ENCODE measurements at places on chromosomes 11 and 22.

DNA sequence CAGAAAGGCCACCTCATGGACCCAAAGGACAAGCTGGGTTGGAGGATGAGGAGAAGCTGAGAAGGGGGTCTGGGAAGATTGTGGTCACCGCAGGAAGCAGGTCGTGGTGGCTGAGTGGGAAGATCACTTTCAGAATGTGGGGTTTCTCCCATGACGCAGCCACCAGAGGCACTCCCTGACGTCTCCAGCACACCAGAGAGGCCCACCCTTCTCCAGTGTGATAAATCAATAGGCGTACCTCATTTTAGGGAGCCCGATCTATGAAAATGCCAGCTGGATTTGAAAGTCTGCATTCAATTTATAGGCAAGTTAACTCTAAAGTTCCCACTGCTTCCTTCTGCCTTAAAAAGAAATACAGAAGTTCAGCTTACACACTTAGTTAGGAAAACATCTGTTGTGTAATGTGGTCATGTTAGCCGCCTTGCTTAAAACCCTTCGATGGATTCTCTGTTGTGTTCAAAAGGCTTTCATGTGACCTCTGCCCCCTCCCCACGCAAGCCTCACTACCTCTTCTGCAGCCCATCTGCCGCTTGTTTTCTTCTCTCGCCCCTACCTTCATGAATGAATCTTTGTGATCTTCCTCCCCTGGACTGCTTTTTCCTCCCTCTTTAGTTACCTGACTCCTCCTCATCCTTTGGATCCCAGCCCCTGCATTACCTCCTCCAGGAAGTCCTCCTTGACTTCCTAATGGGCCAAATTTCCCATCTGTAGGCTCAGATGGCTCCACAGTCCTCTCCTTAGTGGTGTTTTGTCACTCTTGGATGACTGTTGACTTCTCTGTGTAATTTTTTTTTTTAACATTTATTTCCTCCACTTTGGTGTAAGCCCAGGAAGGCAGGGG lies 10.7 kb downstream of the TSPAN18 start:
- no peak for DNase-seq

- no peak for DNase-seq
These were observed 855.9 kb downstream of the TBC1D22A start for GRCh38 chr22:47618180-47619010.

DNA sequence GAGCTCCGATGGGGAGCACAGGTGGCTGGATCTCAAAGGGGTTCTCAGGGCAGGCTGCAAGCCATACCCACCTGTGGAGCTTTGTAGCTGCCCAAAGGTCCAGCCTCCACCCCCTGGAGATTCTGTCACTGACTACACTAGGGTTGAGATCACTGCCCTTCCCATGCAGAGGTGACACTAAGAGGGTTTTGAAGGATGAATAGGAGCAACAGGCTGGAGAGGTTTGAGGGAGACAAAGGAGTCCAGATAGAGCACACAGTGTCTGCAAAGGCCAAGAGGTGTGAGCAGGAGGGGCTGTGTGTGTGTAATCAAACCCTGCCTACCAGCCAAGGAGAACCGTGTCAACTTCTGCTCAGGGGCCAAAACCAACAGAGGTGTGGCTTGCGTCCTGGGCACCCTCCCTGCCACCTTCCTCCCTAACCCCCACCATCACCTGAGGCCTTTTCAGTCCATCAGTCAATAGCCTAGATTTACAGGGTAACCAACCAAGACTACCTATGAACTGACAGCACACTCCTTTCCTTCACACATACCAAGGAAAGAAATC lies 43.0 kb upstream of the WNT11 start:
- no peak for DNase-seq

DNA sequence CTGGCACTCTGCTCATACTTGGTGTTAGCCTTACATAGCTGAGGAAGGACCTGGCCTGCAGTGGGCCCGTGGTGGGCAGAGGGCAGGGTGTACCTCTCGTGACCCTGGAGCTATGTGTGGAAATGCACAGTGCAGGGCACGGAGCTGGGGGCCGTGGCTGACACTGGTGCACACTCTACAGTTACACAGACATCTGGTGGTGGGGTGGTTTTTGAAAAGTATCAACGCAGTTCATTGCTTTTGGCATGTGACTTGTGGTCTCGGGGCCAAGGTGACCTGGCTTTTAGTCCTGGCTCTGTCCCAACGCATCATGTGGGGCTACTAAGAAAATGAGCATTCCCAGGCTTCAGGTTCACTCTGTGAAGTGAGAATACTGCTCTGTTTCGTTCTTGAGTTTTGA lies 553.6 kb downstream of the NTM start:
- no peak for DNase-seq

- DNase-seq, result no peak
These were observed 12.8 kb upstream of the APOBEC3A start for GRCh38 chr22:38944653-38945052.

- no peak for DNase-seq
These were observed 4.9 kb downstream of the LMO1 start for GRCh38 chr11:8258784-8259183.

DNA sequence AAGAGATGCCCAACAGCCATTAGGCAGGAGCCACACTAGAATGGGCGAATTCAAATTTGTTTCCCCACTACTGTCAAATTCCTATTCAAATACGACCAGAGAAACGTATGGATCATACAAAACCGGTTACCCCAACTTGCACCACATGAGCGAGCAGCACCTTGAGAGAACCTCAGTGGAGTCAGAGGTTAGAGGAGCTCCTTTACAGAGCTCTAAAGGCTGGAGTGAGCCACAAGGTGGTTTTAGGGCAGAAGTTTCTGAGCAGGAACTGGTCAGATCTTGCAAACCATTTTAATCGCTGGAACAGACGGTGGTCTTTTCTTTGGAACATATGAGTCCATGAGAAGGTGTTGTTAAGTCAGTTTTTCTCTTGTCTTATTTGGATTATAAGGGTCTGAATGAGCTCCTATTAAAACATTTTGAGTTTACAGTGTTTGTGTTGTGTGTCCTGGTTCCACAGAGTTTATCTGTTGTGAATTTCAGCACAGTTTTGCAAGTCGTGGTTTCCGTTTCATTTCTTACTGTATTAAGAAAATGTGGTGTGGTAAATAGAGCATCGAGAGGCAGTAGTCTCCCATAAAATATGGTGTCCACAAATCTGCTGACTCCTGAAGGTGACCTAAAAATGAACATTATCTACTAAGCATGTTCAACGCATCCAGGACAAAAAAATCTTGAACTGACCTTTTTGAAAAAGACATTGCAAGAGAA lies 471.7 kb downstream of the NTM start:
- no peak for DNase-seq

- no peak for DNase-seq
These were observed 66.6 kb upstream of the PRODH start for GRCh38 chr22:19002684-19003038.

- no peak for DNase-seq
These were observed 18.8 kb downstream of the SNX19 start for GRCh38 chr11:130897262-130898182.

DNA sequence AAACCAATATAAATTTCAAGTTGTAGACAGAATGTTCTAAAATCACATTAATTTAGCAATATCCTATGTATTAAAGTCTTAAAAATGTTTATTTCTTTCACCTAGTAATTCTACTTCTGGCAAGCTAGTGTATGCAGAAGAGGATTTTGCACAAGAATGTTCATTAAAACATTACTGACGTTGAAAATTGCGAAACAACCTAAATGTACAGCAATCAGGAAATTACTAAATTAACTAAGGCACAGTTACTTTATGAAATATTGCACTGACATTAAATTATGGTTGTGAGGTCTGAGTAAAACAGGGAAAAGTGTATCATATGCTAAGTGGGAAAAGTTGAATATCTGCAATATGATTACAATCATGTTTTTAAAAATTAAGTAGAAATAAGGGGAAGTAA lies 4.1 kb downstream of the SLC36A4 start:
- DNase-seq, result no peak

DNA sequence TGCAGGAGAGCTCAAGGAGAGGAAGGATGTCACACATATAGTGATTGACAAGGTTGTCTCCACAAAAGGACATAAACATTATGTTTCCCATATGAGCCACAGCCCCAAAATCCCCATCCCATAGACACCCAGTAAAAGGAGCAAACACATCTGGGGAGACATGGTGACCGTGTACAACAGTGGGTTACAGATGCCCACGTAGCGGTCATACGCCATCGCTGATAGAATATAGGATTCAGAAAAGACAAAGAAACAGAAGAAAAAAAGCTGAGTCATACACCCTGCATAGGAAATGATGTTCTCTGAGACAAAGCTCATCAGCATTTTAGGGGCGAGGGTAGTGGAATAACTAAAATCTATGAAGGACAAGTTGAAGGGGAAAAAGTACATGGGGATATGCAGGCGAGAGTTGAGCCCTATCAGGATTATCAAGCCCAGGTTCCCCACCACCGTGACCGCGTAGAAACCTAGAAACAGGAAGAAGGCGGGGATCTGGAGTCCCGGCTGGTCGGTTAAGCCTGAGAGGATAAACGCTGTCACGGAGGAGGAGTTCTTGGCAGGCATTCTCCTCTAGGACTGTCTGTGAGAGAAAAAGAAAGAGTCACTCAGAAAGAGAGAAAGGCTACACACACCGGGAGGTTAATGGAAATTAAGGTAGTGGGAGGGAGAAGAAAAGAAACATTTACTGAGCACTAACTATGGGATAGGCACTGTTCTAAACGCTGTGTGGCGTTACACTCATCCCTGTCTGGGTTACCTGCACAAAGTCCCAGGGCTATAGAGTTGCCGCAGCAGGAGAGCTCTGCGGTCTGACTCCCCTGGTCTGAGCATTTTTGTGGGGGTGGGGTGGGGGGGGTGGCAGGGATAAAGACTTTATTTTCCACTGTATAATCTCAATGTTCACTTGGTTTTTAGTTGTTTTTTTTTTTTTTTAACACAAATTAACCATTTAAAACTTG lies 36.1 kb upstream of the OR8B8 start:
- DNase-seq, result no peak

DNA sequence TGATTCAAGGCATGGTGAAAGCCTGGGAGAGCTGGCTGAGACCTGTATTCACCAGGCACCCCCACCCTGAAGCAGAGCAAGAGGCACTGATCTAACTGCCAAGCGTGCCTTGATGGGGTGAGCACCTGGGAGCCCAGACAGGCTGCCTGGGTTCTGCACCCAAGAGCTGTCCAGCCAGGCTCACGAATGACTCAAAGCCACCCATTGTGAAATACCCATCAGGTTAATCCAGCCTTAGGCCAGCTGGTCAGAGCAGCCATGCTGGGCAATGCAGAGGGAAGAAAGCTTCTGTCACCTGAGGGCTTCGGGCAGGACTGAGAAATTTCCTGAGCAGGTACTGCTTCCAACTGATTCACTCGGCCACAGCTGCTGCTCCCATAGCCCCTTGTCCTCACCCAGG lies 22.1 kb downstream of the THOC5 start:
- DNase-seq, result no peak

DNA sequence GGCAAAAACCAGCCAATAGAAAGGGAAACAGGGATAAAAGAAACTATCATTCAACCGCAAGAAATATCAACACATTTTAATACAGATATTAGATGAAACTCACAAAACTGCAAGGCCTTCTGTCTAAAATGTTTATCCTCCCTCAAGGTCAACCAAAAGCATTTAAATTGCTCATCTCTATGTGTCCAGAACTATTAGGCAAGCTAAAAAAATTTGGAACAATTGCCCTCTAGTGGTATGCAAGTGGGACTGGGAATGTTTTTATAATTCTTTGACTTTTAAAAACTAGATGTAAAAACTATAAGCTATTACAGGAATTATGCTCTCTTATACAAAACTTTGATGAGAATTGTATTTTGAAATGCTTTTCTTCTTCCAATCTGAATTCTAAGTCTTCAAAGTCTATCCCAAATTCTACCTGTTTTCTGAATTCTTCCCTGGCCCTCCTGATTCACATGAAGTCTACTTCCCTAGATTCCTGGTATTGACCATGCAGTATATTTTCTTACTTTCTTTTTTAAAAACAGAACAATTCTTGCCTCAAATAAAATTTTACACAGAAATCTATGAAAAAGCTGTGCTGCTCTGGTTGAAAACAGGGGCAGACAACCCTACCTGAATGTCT lies 4.9 kb downstream of the CWC15 start:
- no peak for DNase-seq

DNA sequence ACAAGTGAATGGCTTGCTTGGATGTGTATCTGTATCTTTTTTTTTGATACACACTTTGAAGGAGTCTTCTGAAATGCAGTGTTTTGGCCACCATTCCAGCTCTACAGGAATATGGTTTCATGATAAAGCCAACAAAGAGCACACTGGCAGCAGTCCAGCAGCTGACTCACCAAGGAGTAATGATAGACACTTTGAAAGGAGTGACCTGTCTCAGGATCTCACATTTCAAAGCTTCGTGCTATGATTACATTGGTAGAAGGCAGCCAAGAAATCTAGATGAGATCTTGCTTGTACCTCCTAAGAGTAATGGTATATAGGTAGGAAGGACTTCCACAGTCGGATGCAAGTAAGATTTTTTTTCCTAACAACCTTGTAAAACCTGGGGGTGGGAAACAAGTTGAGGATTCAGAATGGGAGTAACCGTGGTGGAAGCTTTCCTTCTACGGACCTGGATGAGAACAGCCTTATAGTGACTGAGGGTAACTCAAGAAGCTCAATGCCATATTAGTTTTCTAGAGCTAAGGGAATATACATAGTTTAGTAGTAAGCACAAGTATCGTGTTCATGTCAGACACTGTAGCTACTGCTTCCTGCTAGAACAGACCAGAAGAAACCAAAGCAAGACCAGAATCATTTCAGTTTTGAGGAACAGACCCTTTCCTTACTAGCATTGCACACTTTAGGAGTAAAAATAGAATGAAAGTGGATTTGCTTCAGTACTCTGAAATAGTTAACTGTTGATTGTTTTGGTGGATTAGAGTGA lies 25.0 kb downstream of the MTMR3 start:
- DNase-seq, result no peak

DNA sequence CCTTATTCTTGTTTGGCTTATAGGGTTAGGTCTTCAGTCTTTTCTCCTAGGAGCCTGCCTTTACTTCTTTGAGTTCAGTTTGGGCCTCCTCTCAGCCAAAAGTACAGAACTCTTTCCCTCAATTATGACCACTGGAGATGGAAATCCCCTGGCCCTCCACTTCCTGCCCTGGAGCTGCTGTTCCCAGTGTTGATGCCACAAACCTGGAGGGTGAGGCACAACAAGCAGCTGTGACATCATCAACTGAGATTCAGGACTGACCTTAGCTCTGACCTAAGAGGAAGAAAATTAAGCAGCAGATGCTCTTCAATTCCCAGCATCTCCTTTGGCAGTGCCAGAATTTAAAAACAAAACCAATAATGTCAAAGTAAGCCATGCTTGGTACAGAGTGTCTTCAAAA lies 3.0 kb downstream of the ABTB2 start:
- DNase-seq, result no peak

GRCh38 chr11:118002010-118002540 lies 15.9 kb downstream of the IL10RA start:
- no peak for DNase-seq

DNA sequence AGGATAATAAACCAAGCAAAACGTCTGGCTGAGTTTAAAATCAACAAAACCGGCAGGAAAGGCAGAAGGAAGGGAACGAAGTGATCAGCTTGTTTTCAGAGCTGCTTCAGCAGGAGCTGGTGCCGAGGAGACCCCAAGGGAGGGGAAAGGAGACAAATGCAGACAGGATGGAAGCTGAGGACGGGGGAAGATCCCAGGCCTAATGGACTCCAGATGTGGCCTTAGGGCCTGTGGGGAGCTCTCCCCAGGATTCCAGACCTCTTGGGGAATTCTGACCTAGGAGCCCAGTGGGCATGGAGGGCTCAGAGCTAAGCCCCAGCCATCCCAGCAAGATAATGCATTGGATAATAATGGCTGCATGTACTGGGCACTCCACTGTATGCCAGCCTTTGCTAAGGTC lies 211.4 kb upstream of the NARS2 start:
- DNase-seq, result no peak

Data from GM19239 (cell line).